GM12891 (cell line): ENCODE measurements at places on chromosomes 4 and X.

GRCh38 chrX:131572372-131573014, 28.6 kb downstream of the OR13H1 start:
- DNase-seq, result no peak

DNA sequence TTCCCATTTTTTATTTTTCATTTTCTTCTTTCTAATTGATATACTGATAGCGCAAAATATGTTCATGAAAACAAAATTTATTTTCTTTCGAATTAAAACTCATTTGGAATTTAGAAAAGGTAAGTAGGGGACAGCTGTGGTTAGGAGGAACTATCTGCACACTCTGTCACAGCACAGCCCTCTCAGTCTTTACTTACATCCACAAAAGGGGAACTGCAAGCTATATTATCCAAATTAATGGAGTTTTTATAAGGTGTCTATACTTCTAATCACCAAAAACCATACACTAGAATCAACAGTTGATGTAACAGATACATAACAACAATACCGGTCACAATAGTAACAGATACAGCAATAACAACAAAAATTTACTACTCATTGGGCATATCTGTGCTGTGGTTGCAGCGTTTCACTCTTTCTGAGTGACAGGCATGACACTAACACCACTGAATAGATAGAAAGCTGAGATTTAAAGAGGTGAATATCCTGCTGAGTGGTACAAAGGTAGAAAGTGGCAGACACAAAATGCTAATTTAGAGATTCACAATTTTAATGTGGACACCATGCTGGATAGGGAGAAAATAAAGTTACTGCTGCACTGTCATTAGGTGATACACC, 160.7 kb downstream of the PPP3CA start:
- no peak for DNase-seq

GRCh38 chrX:103398421-103398864, 22.1 kb downstream of the BEX3 start:
- DNase-seq, result no peak

GRCh38 chr4:21290562-21290961, 590.3 kb downstream of the PACRGL start:
- no peak for DNase-seq

GRCh38 chr4:111943796-111944203, 201.5 kb upstream of the FAM241A start:
- DNase-seq, result peak; percentile 17
